ENCODE measurements at places on chromosomes 12 and 14. TPM values are rescaled to one million over a fixed set of nuclear protein-coding genes. Genes with fewer than 3 reads are reported as not detected.

Gene NTF3
- total RNA-seq = 2.0 TPM

Gene KLRC2
- 0.60 TPM for total RNA-seq

Gene GLT1D1
- 0.64 TPM for total RNA-seq

Gene TAS2R42
- total RNA-seq = not detected

Gene SIX6
- total RNA-seq = not detected

Gene CCDC198
- not detected for total RNA-seq

Gene CYP27B1
- total RNA-seq = 1.6 TPM

Gene FBLN5
- 2.8 TPM for total RNA-seq

Gene LRP1
- total RNA-seq = 74.0 TPM

Gene PMCH
- total RNA-seq = not detected

Gene PRPF40B
- 16.1 TPM for total RNA-seq

Gene TCL1B
- total RNA-seq = not detected

Gene CSRP2
- 66.6 TPM for total RNA-seq

Gene RPGRIP1
- not detected for total RNA-seq

Gene TEX52
- not detected for total RNA-seq

Gene CALCOCO1
- 34.6 TPM for total RNA-seq

Gene PPP1R36
- 0.20 TPM for total RNA-seq

Gene ADAMTS20
- total RNA-seq = not detected

Gene ABCC9
- 3.0 TPM for total RNA-seq

Gene SALL2
- total RNA-seq = 1.4 TPM

Gene CRACR2A
- 3.0 TPM for total RNA-seq

Gene NXPH4
- total RNA-seq = 6.7 TPM

Gene MYH7
- total RNA-seq = 0.72 TPM

Gene CHGA
- 0.08 TPM for total RNA-seq

Gene TESPA1
- 0.68 TPM for total RNA-seq

Gene GPR135
- total RNA-seq = 0.56 TPM

Gene FAM186B
- total RNA-seq = 0.36 TPM

Gene YBX3
- 394 TPM for total RNA-seq

Gene TSHR
- not detected for total RNA-seq

Gene FAM222A
- total RNA-seq = 5.4 TPM

Gene LPAR5
- total RNA-seq = 18.9 TPM

Gene PTGDR
- total RNA-seq = not detected

Gene LRRIQ1
- 0.20 TPM for total RNA-seq

Gene RACGAP1
- 47.6 TPM for total RNA-seq

Gene ITPR2
- total RNA-seq = 35.1 TPM

Gene RPS6KA5
- 9.1 TPM for total RNA-seq

Gene CLEC2A
- total RNA-seq = not detected

Gene FOXG1
- not detected for total RNA-seq

Gene ACOT6
- total RNA-seq = not detected

Gene TPH2
- not detected for total RNA-seq

Gene ARHGEF25
- total RNA-seq = 1.5 TPM

Gene CD163L1
- total RNA-seq = 0.60 TPM

Gene ZBTB42
- 6.4 TPM for total RNA-seq

Gene CIT
- 14.5 TPM for total RNA-seq

Gene TGM1
- total RNA-seq = 1,652 TPM

Gene TAS2R20
- 0.96 TPM for total RNA-seq

Gene CPM
- 8.2 TPM for total RNA-seq

Gene OTOGL
- total RNA-seq = 0.04 TPM

Gene PZP
- not detected for total RNA-seq

Gene GYS2
- total RNA-seq = 0.68 TPM
